Activated CD4-positive, alpha-beta T cell treated with anti-CD3 and anti-CD28 coated beads, Interleukin-2, amount 50 U/mL, for 4 hours (primary cell): ENCODE measurements at places on chromosomes 5 and 9.
A peak's percentile ranks its signal among the peaks of the same experiment; 100 is the strongest.

DNA sequence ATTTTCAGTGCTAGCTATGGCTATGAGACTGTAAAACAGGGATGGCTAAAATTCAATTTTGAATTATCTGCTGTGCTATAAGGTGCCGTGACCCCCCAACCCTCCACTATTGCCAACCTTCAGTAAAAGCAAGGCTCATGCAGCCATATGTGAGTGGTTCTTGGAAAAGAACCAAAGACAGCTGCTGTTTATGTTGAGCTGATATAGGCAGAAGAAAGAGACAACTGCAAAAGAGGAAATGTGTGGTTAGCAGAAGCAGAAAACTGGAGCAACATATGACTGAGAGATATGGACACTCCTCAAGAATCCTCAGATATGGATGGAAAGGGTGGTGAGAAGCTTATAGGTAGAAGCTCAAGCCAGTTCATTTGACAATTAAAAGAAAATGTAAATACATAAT, 200.3 kb downstream of the TLE1 start:
- no peak for DNase-seq

- DNase-seq, result no peak
These were observed 2384.8 kb upstream of the ACO1 start for GRCh38 chr9:29999645-30000044.

DNA sequence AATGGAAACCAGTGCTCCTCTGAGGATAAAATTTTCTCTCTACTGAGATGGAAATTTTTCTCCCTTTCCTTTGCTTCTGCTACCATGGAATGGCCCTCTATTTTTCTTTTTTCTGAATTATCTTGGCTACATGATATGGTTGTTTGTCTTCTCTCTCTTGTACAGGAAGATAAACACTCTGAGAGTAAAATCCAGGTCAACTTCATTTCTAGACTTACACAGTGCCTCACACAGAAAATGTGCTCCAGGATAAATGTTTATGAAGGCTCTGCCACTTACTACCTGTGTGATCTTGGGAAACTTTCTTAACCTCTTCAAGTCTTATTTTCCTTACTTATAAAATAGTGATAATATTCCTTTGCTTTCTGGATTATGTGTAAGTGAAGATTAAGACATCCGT, 153.9 kb downstream of the PRELID2 start:
- no peak for DNase-seq

- no peak for DNase-seq
These were observed 11.4 kb downstream of the PHF2 start for GRCh38 chr9:93587651-93588347.

DNA sequence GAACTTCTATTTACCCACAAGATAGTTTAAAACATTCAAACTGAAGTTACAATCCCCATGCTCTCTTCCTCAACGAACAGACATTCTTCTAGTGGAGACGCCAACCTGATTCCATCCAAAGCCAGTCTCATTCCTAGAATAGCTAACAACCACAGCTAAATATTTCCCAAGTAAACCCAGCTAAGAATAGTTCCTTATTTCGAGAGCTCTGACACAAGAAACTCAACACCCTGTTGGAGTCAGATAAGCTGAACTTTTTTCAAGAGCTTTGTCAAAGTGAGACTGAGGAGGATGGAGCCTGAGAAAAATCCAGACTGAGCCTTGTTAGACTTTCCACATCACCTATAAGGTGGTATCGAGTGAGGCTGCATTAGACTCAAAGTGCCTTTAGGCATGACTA, 56.7 kb upstream of the RPS23 start:
- DNase-seq, result no peak

- no peak for DNase-seq
These were observed 17.6 kb upstream of the VCAN start for GRCh38 chr5:83453937-83454336.

DNA sequence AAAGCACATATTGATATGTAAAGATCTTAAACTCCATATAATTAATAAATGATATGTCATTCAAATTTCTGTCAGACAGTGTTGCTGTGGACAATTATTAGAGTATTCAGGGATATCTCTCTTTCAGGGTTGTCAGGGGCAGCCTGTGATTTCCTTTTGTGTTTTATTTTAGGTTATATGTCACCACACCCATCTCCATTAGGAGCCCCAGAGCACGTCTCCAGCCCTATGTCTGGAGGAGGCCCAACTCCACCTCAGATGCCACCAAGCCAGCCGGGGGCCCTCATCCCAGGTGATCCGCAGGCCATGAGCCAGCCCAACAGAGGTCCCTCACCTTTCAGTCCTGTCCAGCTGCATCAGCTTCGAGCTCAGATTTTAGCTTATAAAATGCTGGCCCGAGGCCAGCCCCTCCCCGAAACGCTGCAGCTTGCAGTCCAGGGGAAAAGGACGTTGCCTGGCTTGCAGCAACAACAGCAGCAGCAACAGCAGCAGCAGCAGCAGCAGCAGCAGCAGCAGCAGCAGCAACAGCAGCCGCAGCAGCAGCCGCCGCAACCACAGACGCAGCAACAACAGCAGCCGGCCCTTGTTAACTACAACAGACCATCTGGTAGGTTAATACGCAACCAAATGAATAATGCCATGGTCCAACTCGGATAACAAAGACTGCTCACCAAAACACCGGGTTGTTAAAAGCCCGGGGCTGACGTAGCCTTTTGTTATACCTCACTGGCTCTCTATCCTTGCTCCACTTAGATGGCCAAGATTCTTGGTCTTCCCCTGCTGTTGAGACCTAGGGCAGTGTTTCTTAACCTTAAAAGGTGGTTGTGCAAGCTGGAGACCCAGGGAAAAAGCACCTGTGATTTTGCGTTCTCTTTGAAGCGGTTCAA, 24.4 kb downstream of the SMARCA2 start:
- no peak for DNase-seq

- DNase-seq, result peak; percentile 47
These were observed 84.7 kb downstream of the PTTG1 start for GRCh38 chr5:160506006-160507004.

GRCh38 chr9:109342878-109343277, 22.0 kb upstream of the EPB41L4B start:
- no peak for DNase-seq

DNA sequence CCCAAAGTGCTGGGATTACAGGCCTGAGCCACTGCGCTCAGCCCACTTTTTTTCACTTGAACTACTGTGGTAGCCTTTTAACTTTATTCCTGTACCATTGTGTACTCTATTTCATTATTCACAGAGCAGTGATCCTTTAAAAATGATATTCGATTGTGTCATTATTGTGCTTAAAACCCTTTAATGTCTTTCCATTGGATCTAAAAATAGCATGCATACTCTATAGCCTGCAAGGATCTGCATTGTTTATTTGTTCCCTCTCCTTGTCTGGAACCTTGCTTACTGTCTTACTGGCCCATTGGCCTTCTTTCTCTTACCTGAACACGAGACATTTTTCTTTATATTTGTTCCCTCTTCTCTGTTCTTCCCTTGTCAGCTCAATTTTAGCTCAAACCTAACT, 15.7 kb downstream of the GPBP1 start:
- no peak for DNase-seq

DNA sequence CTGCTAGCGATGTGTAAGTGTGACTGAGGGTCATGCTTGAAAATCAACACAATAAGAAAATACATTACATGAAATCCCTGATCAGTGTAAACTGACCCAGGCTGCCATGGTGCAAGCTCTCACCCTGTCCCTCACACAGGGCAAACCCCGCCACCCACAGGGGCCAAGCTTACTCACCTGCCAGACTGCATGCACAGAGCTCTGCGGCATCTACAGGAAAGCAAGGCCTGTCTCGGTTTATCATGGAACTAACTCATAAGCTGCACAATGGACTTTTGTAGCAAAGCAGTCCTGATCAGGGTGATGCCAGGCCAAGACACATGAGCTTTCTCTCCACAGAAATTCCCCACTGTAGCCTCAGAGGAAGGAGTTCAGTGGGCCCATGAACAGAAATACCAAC, 9.7 kb downstream of the IPPK start:
- no peak for DNase-seq

GRCh38 chr5:180153991-180154390, 55.0 kb downstream of the RASGEF1C start:
- no peak for DNase-seq

DNA sequence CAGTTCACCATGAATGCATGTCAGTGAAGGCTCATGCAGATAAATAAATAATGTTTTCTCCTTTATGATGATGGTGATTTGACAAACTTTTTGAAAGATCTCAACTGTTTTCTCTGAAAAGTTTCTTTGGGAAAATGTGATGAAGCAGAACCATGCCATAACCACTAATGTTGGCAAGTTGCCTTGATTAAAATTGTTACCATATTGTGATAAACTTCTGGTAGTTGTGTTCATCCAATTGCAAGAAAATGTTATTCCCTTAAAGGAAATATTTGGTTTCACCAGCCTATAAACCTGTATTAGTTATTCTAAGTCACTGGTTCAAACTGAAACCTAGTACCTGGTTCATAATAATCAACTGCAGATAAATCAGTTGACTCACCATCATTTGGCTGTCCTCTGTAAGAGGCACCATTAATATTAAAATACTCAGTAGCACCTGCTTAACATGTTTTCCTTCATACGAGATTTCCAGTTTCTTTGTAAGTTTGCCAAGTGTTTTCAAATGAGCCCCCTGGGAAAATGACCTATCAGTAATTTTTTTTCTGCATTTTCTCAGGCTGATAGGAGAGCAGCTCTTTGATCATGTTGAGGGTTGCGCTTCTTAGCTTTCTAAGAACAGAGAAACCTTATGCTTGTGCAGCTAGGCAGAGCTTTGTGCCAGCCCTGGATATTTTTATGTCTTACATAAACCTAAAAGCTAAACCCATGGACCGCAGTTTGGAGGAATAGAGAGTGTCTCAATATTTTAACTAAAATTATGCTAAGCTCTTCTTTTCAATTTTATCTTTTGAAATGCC, 88.0 kb downstream of the LURAP1L start:
- DNase-seq, result no peak

DNA sequence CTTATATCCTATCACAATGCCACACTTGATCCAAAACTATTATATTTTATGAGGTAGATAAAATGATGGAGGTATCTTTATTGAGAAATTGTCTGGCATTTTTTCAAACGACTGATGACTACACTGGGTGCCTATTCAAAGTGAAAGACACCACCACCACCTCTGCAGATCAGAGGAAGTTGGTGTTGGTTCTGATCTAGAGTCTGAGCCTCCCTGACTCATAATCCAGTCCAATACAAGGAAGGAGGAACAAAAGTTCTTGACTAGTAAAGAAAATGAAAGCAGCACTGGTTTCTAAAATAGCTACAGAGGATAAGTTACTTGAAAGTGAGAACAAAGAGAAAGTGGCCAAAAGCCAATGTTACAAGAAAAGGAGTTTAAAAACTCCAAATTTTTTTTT, 139.9 kb downstream of the RFX3 start:
- DNase-seq, result no peak

DNA sequence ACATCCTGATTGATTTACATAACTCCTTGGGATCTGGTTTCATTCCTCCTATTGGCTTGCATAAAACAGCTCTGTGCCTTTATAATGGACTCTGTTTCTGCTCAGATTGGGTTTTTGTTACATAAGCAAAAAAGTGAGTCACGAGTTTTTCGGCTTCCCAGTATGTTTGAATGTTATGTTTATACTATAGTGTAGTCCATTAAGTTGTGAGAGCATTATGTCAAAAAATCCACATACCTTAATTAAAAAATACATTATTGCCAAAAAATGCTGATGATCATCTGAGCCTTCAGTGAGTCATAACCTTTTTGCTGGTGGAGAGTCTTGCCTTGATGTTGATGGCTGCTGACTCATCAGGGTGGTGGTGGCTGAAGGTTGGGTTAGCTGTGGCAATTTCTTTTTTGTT, 144.6 kb downstream of the CCDC171 start:
- DNase-seq, result no peak
